ENCODE measurements at places on chromosomes 5 and 9.

GRCh38 chr5:109063223-109063622 is 315.5 kb downstream of the FER start:
- DNase-seq: no peak

DNA sequence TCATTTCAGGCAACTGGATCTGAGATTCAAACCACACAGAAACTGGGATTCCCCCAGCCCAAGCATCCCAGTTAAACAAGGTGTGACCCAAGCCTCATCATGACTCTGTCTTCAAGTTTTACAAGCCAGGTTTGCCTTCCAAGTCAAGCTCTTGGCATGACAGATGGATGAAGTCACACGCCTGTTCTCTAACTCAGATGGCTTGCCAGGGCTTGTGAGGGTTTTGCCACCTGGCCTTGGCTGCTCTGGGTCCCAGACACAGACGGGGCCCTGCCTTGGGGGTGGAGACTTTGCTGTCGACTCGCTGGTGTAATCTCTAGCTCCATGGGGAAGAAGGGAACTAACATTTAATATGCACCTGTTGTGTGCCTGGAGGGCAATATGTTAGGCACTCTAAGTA is 95.8 kb upstream of the RARS1 start:
- DNase-seq: no peak

DNA sequence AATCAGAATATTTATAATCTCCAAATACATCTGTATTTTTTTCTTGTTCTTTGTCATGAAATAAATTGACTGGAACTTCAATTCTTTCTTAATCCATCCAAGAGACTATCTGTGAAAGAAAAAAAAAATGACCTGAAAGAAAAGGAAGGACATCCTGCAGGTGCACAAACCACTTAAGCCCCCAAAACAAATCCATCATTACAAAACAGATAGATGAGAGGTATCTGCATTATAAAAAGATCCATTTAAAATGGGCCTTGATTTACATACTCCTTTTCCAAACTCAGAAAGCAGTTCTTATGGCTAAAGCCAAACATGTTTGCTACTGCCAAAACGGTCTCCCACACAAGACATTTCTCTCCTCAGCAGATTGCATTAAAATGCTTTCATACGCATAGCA is 85.5 kb downstream of the ELAVL2 start:
- DNase-seq: no peak

- DNase-seq: peak; percentile 16
Measured at GRCh38 chr5:116864157-116864837, 289.7 kb upstream of the SEMA6A start.

- no peak for DNase-seq
Measured at GRCh38 chr9:126499911-126500599, 113.7 kb upstream of the LMX1B start.
